ENCODE measurements at places on chromosomes 11 and 22.
A peak's percentile ranks its signal among the peaks of the same experiment; 100 is the strongest.

DNA sequence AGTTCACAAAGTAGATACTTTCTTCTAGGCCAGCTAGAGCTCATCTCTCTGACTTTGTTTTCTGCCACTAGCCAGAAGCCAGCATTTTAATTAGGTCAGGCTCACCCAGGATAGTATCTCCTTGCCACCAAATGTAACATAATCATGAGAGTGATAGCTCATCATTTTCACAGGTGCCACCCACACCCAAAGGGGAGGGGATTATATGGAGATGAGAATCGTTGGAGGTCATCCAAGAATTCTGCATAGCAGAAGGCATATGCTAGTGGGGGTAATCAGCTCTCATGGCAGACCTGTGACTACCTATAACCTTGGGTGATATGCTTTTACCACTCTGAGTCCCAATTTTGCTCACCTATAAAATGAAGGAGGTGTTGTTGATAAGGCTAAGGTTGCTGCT is 523.0 kb downstream of the METTL15 start:
- DNase-seq, result no peak
- H3K4me3 ChIP-seq, result no peak overlapping the region
- no peaks in the 10 kb centered on the region for H3K36me3 ChIP-seq
- H3K27me3 ChIP-seq, result no peaks in the 10 kb centered on the region

DNA sequence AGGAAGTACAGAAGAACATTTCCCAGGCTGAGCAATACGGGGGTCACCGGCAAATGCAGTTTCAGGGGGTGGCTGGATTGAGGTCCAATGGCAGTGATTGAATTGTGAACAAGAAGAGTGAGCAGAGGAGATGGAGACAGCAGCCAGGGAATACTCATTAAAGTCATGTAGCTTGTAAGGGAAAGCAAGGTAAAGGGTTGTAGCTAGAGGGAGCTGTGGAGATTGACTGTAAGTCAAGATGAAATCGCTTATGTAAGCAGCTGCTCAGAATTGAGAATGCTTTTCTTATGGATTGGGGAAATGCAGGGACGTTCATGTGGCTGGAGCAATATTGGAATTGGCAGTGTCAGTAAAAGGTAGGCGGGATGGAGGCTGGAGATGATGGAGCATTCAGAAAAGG is 111.4 kb upstream of the TBCEL start:
- H3K27ac ChIP-seq, result no peak overlapping the region
- no peaks in the 10 kb centered on the region for H3K36me3 ChIP-seq

DNA sequence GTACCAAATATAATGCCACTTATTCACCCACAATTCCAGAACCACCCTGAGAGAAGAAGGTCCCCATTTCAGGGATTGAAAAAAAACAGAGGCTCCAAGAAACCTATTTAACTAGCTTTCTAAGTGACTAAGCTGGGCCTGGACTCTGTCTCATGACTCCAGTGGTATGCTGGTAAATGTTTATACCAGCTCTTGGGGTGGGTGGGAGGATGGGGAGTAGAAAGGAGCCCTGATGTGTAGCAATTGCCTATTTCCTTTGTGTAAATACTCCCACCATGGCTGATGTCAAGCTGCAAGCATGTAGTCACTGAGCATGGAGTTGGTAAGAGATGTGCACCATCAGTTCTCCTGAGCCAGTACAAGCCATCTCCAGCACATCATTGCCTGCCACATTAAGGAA is 2.8 kb downstream of the PRG3 start:
- no peaks in the 10 kb centered on the region for H3K4me1 ChIP-seq
- no peaks in the 10 kb centered on the region for H3K27me3 ChIP-seq
- no peak overlapping the region for H3K27ac ChIP-seq
- H3K4me3 ChIP-seq, result no peak overlapping the region
- DNase-seq, result no peak

- DNase-seq, result peak; percentile 49
- peak overlapping the region; percentile 61 for H3K27ac ChIP-seq
- peaks cover 14% of the 10 kb centered on the region for H3K4me1 ChIP-seq
- H3K4me3 ChIP-seq, result no peak overlapping the region
- H3K36me3 ChIP-seq, result no peaks in the 10 kb centered on the region
Measured at GRCh38 chr22:24510637-24511625, 15.8 kb downstream of the UPB1 start.

- no peak overlapping the region for H3K27ac ChIP-seq
- no peaks in the 10 kb centered on the region for H3K4me1 ChIP-seq
- H3K36me3 ChIP-seq, result no peaks in the 10 kb centered on the region
- DNase-seq, result no peak
- no peak overlapping the region for H3K4me3 ChIP-seq
Measured at GRCh38 chr11:121841487-121842191, 274.4 kb downstream of the BLID start.

GRCh38 chr11:103993507-103993906 is 42.9 kb upstream of the DDI1 start:
- no peak overlapping the region for H3K27ac ChIP-seq
- H3K27me3 ChIP-seq, result no peaks in the 10 kb centered on the region
- no peak for DNase-seq
- no peak overlapping the region for H3K4me3 ChIP-seq
- H3K36me3 ChIP-seq, result no peaks in the 10 kb centered on the region

GRCh38 chr11:65132988-65133700 is 1.2 kb downstream of the SYVN1 start:
- no peak for DNase-seq
- peak overlapping the region; percentile 87 for H3K27ac ChIP-seq
- H3K4me1 ChIP-seq, result peaks cover 27% of the 10 kb centered on the region
- no peaks in the 10 kb centered on the region for H3K27me3 ChIP-seq
- peak overlapping the region; percentile 91 for H3K4me3 ChIP-seq

DNA sequence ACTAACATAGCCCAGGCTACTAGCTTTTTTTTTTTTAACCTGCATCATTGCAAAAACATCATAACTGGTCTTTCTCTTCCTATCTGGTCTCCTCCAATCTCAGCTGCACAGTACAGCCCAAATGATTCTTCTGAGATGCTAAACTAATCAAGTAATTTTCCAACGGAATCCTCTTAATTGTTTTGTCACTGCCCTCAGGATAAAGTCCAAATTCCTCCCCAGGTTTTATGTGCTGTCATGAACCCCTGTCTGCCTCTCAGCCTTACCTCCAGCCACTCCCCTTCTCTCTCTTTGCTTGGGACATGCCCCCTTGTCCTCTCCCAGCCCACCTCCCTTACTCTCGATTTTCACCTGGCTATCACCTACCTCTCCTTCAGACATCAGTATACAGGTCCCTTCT is 12.5 kb downstream of the APBB1 start:
- DNase-seq, result no peak
- H3K4me1 ChIP-seq, result no peaks in the 10 kb centered on the region
- no peaks in the 10 kb centered on the region for H3K27me3 ChIP-seq
- no peak overlapping the region for H3K27ac ChIP-seq

DNA sequence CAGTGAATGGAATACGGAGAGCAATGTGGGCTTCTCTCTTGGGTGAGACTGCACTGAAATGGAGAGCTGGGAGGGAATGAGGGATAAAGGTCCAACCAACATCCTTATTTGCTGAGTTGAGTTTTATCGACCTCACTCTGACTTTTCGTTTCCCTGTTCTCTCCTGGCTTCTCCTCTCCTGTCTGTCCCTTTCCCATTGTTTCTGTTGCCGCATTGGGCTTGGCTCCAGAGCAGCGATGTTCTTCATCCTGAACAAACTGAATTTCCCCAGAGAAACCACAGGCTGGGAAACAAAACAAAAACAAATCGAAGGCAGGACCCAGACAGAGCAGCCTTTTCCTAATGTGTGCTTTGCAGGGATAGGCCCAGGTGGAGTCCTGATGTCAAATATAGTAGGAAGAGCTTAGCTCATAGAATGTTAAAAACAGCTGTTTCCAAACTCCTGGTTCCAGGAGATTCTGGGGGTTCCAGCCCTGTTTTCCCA is 30.0 kb downstream of the MOV10L1 start:
- no peak overlapping the region for H3K4me3 ChIP-seq
- H3K27ac ChIP-seq, result no peak overlapping the region
- no peak for DNase-seq
- peaks cover 8% of the 10 kb centered on the region for H3K27me3 ChIP-seq
- no peaks in the 10 kb centered on the region for H3K36me3 ChIP-seq
- no peaks in the 10 kb centered on the region for H3K4me1 ChIP-seq

DNA sequence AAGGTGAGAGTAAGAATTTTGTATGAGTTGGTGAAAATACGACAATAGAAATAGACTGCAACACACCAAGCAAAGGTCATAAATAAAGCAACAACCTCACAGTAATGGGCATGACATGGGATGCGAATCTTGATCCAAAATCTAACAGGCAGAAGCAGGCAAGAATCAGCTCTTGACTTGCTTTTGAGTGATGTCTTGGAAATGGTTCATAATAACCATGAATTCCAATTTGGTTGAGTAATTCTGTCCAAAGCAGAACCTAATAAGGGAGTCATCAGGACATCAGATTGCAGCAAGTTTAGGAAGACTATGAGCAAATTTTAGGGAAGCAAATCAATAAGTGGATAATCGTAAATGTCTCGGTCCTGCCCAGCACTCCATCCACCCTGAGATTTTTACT is 224.0 kb upstream of the ISX start:
- no peaks in the 10 kb centered on the region for H3K36me3 ChIP-seq
- H3K27ac ChIP-seq, result no peak overlapping the region
- no peak for DNase-seq
- H3K27me3 ChIP-seq, result no peaks in the 10 kb centered on the region
- no peaks in the 10 kb centered on the region for H3K4me1 ChIP-seq

DNA sequence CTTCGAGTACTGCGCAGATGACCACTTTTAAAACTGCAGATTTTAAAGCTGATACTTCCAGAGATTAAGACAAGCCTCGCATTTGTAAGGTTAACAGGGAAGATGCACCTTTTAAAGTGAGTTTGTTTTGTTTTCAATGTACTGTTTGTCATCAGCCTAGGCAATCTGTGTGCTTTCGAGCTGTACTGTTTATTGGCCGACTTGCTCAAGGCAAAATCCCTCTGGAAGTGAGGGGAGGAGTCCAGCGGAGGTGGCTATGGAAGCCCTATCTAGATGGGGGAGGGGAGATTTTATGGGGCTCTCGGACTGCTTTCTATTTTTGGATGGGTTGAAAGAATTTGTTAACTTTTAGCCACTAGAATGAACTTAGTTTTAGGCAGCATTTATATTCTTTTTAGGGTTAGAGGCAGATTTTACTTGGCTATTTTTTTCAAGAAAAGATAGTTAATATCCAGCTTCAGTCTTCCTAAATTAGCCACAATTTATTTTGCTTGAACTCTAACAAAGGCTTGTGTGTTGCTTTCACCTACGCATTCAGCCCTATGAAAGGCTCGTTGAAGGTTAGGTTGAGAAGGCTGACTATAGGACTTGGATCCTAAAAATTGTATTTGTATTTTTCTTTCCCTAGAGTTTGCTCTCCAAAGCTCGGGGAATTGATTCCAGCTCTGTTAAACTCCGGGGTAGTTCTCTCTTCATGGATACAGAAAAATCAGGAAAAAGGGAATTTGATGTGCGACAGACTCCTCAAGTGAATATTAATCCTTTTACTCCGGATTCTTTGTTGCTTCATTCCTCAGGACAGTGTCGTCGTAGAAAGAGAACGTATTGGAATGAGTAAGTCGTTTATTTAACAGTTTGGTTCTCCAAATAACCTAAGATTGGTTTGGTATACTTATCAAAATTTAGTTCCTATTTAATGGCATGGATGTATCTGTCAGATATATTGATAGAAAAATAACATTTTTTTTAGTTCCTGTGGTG is 2.1 kb downstream of the WEE1 start:
- H3K36me3 ChIP-seq, result no peaks in the 10 kb centered on the region
- H3K27me3 ChIP-seq, result no peaks in the 10 kb centered on the region
- peak overlapping the region; percentile 96 for H3K27ac ChIP-seq
- H3K4me3 ChIP-seq, result peak overlapping the region; percentile 58

- peak; percentile 60 for DNase-seq
- no peaks in the 10 kb centered on the region for H3K27me3 ChIP-seq
- peaks cover 32% of the 10 kb centered on the region for H3K4me1 ChIP-seq
- no peak overlapping the region for H3K4me3 ChIP-seq
Measured at GRCh38 chr11:73396985-73397384, 20.8 kb downstream of the RELT start.

GRCh38 chr11:122342089-122342744 is 226.2 kb upstream of the BLID start:
- H3K27me3 ChIP-seq, result no peaks in the 10 kb centered on the region
- H3K4me1 ChIP-seq, result no peaks in the 10 kb centered on the region
- no peaks in the 10 kb centered on the region for H3K36me3 ChIP-seq

DNA sequence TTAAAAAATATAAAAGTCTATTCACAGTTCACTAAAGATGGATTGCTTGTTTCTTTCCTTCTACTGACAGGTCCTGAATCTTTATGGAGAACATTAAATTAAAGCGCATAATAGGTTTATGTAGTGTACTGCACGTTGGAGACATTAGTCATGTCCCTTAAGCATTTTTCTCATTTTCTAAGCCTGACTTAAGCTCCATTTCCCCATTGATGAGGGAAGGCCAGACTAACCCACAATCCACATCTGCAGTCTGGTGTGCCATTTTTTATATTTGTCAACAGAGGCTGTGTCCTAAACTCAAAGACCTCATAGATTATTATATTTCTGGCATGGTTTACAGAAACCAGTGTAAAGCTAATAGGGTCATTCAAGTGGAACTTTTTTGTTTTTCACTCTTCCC is 39.9 kb downstream of the CADM1 start:
- no peak overlapping the region for H3K27ac ChIP-seq
- no peaks in the 10 kb centered on the region for H3K36me3 ChIP-seq
- no peaks in the 10 kb centered on the region for H3K27me3 ChIP-seq
- DNase-seq, result no peak

DNA sequence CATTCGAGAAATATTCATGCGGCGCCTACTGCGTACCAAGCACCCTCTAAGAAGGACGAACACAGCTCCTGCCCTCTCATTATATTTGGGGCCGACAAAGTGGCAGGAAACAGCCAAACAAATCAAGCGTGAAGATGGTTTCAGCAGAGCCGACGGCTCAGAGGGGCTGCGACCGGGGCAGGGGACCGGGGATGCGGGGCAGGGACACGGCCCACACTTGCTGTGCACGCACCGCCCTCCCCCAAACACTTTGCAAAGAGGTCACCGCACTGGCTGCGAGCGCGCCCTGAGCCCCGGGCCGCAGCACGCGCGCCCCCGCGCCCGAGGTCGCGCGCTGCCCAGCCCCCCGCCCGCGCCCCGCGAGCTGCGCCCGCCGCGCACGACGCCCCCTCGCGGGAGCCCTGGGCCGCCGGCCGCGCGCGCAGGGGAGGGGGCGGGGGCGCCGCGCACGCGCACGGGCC is 255 bp upstream of the SYNGR1 start:
- peaks cover 9% of the 10 kb centered on the region for H3K4me1 ChIP-seq
- no peaks in the 10 kb centered on the region for H3K27me3 ChIP-seq
- peak overlapping the region; percentile 69 for H3K4me3 ChIP-seq
- H3K36me3 ChIP-seq, result no peaks in the 10 kb centered on the region
- DNase-seq, result no peak

Measured in gastrocnemius medialis (tissue), 4 donors.